Smooth muscle cell of bladder (primary cell): ENCODE measurements at places on chromosomes 7 and 10. TPM values are rescaled to one million over a fixed set of nuclear protein-coding genes. Genes with fewer than 3 reads are reported as not detected.

Gene HKDC1
- total RNA-seq: 0.28 and 0.74 TPM in 2 replicates

Gene EBF3
- 3.7 TPM in 2 replicates for total RNA-seq

Gene GPNMB
- 58.6 and 163 TPM in 2 replicates for total RNA-seq

Gene ICA1
- under 0.01 TPM in 2 replicates for total RNA-seq

Gene CALY
- total RNA-seq: not detected in 2 replicates

Gene OPN1SW
- not detected in 2 replicates for total RNA-seq

Gene TAS2R3
- total RNA-seq: 0.85 and 1.8 TPM in 2 replicates

Gene APBB1IP
- total RNA-seq: 0.85 and 2.2 TPM in 2 replicates

Gene CYP2C19
- total RNA-seq: not detected in 2 replicates
